ENCODE measurements at places on chromosomes 2 and 18.

DNA sequence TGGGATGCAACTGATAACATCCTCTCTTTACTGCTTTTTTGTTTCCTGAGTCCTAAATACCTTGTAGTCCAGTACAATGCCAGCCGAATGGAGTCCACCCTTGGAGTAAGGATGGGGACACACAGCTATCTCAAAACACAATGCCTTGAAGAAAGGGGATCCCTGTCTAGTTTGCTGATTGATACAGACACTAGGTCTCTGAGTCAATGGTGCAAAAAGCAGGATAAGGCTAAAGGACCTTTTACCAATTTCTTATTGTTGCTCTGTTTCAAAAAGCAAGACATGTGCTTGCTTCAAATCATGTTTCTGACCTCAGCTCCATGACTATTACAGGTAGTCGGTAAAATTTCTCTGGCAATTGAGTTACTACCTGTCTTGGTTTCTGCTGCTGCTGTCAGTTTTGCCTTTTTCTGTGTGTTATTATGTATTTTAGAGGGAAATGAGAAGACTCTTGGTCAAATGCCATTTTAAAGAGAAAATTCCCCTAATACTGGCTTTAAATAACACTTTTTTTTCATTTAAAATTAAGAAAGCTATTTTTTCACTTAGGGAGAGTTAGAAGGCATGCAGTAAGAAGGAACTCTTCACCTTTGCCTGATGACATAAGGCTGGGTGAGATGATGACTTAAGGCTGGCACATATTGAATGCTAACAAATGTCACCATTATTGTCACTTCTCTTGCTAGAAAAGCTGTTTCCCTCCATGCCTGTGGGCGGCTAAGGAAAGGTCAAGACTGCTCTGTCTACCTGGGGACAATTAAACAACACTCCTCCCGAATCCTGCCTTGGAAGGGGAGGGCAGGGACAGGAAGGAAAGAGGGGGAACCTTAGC, 4.9 kb upstream of the FIGLA start:
- DNase-seq = no peak

- DNase-seq = no peak
Measured at GRCh38 chr2:84931384-84931821, 25.9 kb downstream of the TMSB10 start.

- DNase-seq = no peak
Measured at GRCh38 chr2:100936070-100936741, 65.9 kb upstream of the RPL31 start.

DNA sequence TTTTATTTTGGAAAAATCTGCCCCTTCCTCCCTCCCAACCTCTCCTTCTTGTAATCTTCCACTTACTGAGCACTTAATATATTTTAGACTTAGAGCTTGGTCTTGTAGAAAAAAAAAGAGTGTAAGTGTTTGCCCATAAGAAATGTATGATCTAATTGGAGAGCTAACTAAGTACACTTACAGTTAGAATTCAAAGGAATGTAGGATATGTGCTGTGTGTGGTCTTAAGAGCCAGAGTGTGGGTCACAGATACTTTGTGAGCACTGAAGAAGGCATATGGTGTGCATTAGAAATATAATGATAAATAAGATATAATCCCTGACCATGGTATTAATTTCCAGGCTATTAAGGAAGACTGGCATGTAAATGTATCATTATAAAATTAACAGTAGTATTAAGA, 91.8 kb upstream of the ZNF521 start:
- DNase-seq = no peak

GRCh38 chr18:23071285-23071684, 64.0 kb upstream of the CABLES1 start:
- DNase-seq = peak; percentile 85

GRCh38 chr18:79857082-79857671, 59.4 kb downstream of the KCNG2 start:
- DNase-seq = no peak

DNA sequence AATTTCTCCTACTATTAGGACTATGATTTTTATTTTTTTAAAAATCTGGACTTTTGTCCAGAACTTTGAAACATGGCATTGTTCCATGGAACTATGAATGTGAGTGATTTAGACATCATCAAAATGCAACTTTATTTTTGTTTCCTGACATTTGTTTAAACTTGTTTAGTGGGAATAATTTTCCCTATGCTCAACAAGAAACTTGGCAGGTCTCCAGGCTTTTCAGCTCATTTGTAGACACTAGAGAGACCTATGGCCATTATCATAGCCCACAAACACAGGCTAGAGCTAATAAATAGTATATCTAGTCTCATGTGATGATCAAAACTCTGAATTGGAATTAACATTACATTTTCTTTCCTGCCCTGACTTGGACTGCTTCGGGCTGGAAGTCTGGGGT, 145.1 kb upstream of the CELF4 start:
- no peak for DNase-seq

- DNase-seq = no peak
Measured at GRCh38 chr2:10071595-10071994, 8.6 kb downstream of the CYS1 start.

- no peak for DNase-seq
Measured at GRCh38 chr2:75592030-75592429, 31.3 kb upstream of the EVA1A start.

GRCh38 chr18:3451989-3452749, 2.2 kb downstream of the TGIF1 start:
- peak; percentile 84 for DNase-seq

- DNase-seq = no peak
Measured at GRCh38 chr2:226767056-226767813, 32.4 kb downstream of the IRS1 start.
